Activated naive CD8-positive, alpha-beta T cell treated with anti-CD3 and anti-CD28 coated beads, Interleukin-2, amount 50 U/mL, for 16 hours (primary cell): ENCODE measurements at places on chromosomes 7 and 10.
A peak's percentile ranks its signal among the peaks of the same experiment; 100 is the strongest.

- no peak for DNase-seq
Measured at GRCh38 chr7:10257438-10257837, 716.2 kb upstream of the PHF14 start.

GRCh38 chr7:85095366-85095765, 91.5 kb downstream of the SEMA3D start:
- DNase-seq = no peak

DNA sequence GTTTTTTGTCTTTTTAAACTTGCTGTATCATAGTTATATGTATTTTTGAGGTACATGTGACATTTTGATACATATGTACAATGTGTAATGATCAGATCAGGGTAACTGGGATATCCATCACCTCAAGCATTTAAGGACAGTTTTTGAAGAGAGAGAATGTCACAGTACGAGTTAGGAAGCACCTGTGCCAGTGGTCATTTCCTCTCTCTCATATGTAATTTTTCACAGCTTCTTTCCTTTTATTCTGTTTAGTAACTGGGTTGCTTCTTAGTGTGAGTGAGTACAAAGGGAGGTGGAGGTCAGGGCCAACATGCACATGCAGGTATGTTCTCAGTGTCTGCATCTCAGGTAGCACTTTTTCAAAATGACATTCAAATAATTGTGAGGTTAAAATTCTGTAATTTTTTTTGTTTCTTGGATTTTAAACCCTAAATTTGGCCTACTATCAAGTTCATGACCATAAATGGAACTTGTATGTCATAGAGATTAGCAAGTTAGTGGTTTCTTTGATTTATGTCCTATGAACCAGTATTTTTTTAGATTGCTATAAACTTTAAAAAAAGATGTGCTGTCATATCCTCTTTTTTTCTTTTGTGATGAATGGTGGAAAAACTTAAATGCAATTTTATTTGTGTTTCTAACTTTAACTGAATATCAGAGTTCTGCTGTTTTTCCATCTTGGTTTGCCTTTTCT, 42.7 kb downstream of the SNX10 start:
- DNase-seq = no peak

DNA sequence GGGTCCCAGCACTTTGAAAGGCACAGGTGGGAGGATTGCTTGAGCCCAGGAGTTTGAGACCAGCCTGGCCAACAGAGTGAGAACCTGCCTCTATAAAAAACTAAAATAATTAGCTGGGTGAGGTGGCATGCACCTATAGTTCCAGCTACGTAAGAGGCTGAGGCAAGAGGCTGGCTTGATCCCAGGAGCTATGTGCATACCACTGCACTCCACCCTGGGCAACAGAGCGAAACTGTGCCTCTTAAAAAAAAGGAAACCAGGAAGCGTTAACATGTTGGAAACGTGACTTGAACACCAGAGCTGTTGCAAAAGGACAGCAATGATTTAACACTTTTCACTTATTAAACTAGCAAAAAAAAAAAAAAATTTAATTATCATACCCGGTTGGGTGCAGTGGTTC, 12.6 kb downstream of the BAZ1B start:
- DNase-seq = no peak

DNA sequence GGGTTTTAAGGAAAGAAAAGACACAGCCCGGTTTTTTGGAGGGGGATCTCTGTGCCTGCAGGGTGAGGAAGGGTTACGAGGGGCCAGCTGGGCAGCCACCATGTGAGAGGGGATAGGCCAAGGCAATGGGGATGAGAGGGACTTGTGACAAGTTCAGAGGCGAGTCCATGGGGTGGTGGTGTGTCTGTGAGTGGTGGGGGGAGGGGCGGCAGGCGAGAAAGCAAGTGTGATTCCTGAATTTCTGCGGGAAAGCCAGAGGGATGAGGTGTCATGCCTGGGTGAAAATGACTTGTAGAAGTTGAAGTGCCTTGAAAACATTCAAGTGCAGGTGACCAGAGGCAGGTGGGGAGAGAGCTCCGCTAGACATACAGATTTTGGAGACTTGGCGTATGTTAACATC, 61.0 kb upstream of the RNF32 start:
- no peak for DNase-seq

DNA sequence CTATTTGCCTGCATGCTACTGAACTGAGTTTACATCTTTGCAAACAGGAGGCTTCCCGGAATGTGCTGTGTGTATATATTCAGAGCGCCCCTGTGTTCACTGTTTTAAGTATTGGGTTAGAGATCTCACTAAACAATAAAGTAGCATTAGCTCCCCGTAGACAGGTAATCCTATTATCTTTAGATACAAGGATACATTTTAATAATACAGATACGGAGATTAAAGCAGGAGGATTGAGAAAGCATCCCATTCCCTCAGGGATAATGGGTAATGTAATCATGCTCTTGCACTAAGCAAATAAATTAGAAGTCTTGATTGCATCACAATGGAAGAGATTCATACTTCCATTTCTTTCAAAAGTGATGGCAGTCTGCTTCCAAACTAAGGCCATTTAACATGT, 809.0 kb downstream of the NRG3 start:
- DNase-seq = no peak

DNA sequence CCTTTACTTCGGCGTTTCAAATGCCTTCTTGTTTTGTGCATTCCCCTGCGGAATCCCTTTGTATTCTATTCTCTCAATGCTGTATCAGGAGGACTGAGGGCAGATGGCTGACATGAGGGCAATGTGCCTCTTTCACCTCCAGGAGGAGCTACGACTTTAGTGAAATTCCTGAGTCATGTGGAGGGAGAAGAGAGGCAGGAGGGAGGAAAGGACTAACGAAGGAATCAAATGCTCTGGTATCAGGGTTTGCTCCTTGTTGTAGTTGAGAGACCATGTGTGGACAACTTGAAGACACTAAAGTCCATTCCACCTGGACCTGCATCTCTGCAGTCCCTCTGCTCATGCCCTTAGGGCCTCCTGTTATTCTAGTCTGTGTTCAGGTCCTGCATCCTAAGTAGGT, 40.2 kb upstream of the PRSS58 start:
- DNase-seq = no peak

- DNase-seq = no peak
Measured at GRCh38 chr10:17644485-17644943, 563 bp downstream of the STAM start.

GRCh38 chr7:101363734-101364374, 1.2 kb downstream of the COL26A1 start:
- DNase-seq = peak; percentile 40

DNA sequence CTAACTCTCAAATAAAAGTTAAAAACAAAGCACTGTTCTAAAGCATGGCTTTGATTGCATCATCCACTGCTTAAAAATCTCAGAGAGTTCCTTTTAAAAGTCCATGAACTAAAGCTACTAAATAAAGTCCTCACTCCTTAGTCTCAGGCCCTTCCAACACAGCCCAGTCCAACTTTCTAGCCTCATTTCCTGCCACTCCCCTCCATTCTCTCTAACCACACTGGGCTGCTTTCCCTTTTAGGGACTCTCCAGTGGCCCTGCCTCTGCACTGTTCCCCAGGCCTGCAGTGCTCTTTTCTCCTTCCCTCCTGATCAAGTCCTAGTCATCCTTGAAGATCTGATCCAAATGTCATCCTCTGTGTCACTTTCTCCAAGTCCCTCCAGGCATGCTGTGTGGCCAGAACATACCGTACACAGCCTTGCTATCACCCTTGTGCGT, 56.9 kb upstream of the PPP1R3C start:
- DNase-seq = no peak

- DNase-seq = no peak
Measured at GRCh38 chr10:74077416-74077815, 73.2 kb downstream of the AP3M1 start.

- no peak for DNase-seq
Measured at GRCh38 chr10:114343623-114344505, 60.4 kb downstream of the AFAP1L2 start.

DNA sequence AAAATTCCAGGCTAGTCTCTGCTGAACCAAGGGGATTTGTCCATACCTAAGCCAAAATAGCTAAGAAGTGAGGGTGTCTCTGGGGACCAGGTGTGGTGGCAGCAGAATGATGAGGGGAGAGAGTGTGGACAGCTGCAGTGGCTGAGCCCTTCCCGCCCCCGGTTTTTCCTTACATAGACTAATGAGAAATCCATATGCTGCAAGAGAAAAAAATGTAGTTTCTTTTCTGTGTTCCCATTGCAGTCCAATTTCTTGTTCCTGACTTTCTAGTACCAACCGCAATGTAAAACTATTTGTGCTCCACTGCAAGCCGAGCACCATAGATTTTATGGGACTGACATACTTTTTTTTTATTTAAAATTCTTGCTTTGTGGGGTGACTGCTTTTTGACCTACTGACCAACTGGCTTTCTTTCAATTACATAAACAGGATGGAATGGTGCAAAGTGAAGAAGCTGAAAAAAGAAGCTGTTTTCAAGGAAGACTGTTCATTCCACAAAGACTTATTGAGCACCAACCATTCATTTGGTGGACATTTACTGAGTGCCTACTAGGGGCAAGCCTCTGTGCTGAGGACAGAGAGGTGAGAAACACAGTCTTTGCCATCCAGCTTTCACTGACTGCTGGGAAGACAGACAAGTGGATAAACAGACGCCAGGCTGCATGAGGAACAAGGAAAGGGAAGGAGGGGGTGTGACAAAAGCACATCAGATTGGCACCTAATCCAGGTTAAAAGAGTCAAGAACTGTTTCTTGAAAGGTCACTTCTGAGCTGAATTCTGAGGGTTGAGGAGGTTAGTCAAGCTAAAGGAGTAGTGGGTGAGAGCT, 9.8 kb downstream of the CEP41 start:
- no peak for DNase-seq

- DNase-seq = no peak
Measured at GRCh38 chr10:34716958-34717357, 98.1 kb downstream of the PARD3 start.
